ENCODE measurements at places on chromosomes 5 and 9. TPM values are rescaled to one million over a fixed set of nuclear protein-coding genes. Genes with fewer than 3 reads are reported as not detected.

The OR13C3 gene
- total RNA-seq = not detected

The RANBP17 gene
- total RNA-seq = 11.2 TPM

The ZBED3 gene
- 0.81 TPM for total RNA-seq

The SVEP1 gene
- 3.5 TPM for total RNA-seq

The CER1 gene
- total RNA-seq = not detected

The PCDHA1 gene
- total RNA-seq = under 0.01 TPM

The PRDM9 gene
- not detected for total RNA-seq

The KIAA0825 gene
- 4.1 TPM for total RNA-seq

The IL4 gene
- total RNA-seq = not detected

The CARTPT gene
- not detected for total RNA-seq

The ENC1 gene
- total RNA-seq = 22.6 TPM

The CARD6 gene
- total RNA-seq = 20.9 TPM

The PTPRD gene
- total RNA-seq = 4.0 TPM
